ENCODE measurements at places on chromosomes 3 and 15.

GRCh38 chr3:152334761-152335160, 66.0 kb downstream of the MBNL1 start:
- DNase-seq: no peak

DNA sequence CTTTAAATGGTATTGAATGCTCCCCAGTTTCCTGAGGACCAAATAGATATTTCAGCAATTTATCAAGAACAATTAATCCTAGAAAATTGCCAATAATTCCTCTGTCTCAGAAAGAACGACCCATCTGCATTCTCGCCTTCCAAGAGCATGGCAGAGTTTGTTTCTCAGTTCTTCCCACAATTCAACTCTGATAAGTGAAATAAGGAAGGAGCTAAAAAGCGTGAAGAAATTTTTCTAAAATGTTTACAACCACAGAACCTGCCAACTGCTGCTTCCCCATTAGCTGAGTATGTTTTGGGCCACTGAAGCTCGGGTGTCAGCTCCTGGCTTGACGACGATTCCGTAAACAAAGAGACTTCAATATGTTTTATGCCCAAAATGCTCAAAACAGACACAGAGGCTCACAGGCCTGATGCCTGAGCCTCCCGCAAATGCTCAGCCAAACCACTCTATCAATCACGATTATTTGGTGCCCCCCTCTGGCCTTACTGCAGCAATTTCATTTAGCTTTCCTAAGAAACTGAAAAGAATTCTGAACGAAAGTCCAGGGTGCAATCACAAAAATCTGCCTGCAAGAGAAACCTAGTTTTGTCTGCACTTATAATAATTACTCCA, 259.2 kb upstream of the CCDC54 start:
- peak; percentile 72 for DNase-seq

DNA sequence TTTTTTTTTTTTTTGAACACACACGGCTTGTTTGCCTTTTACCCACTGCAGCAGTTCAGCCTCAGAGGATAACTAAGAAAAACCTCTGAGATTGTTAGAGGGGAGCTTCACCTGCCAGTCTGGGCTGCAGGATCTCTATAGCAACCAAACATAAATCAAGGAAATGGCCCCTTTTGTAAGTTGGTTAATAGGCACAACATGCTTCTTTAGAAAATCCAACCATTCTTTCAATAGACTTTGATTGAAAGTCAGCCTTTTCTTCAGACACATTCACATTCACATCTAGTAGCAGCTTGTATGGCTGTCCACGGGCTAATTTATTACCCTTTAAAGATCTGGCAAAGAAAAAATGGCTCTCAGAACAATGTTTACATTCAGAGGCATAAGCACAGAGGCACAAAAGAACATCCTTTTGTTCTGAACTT, 136.6 kb upstream of the RARB start:
- no peak for DNase-seq

DNA sequence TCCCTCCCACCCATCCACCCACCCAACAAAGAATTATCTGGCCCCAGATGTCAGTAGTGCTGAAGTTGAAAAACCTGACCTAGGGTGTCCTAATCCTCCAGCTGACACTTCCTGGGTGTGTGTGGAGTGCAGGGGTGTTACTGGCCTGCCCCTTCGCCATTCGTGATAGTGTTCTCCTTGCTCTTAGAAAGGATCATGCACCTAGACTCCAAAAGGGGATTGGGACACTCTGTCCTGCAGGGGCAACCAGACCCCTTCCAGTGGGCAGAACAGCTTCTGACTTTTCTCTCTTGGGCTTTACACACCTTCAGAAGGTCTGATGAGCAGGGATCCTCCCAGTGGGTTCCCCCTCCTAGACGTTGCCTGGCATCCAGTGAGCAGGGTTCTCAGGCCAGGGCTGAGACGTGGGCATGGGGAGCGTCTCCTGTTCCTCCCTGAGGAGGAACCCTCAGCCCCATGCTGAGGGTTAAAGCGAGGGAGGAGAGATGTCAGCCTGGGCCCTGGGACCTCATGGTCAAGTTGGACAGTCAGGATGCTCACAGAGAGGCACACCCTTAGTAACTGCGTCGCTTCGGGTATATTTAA, 75.0 kb downstream of the AAGAB start:
- DNase-seq: no peak

- DNase-seq: no peak
Measured at GRCh38 chr3:113249111-113249510, 37.8 kb downstream of the BOC start.

- DNase-seq: no peak
Measured at GRCh38 chr15:74367296-74367854, at the start of gene CYP11A1. Gene CYP11A1, minus strand, starts transcription at chr15:74367646. Its CDS starts 61 bp downstream, at chr15:74367585.

DNA sequence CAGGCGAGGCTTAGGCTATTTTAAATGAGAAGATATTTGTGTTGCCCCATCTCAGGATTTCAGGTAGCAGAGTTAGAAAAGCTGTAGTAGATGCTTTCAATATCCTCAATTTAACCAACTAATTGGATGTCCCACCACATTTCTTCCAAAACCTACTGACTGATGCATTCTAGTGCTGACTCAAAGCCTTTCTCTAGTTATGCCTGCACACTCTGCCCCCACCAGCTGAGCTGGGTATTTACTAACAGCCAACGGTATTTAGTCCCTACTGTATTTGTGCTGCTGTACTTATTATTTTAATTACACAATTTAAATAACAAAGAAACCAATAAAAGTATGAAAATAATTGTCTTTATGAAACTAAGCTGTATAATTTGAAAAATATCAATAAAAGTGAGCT, 139.5 kb downstream of the OSBPL10 start:
- DNase-seq: no peak

DNA sequence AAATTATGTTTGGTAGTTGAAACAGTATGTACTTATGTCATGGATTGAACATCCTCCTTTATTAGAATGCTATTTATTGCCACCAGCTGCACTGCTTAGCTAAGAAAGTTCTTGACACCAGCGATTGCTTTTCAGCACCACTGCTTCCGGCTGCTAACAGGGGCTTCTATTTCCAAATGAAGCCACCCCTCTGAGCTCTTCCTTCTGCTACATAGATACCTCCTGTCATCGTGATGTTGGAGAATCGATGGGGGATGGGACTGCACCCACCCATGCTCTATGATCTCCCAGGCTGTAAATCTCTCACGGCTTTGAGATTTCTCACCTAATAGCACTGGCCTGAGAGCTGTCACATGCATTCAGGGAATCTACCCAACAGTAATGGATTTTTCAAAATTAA, 259.2 kb downstream of the MEIS2 start:
- DNase-seq: no peak

All from Karpas-422 (cell line).